ENCODE measurements at places on chromosomes 12 and 14.
A peak's percentile ranks its signal among the peaks of the same experiment; 100 is the strongest.

DNA sequence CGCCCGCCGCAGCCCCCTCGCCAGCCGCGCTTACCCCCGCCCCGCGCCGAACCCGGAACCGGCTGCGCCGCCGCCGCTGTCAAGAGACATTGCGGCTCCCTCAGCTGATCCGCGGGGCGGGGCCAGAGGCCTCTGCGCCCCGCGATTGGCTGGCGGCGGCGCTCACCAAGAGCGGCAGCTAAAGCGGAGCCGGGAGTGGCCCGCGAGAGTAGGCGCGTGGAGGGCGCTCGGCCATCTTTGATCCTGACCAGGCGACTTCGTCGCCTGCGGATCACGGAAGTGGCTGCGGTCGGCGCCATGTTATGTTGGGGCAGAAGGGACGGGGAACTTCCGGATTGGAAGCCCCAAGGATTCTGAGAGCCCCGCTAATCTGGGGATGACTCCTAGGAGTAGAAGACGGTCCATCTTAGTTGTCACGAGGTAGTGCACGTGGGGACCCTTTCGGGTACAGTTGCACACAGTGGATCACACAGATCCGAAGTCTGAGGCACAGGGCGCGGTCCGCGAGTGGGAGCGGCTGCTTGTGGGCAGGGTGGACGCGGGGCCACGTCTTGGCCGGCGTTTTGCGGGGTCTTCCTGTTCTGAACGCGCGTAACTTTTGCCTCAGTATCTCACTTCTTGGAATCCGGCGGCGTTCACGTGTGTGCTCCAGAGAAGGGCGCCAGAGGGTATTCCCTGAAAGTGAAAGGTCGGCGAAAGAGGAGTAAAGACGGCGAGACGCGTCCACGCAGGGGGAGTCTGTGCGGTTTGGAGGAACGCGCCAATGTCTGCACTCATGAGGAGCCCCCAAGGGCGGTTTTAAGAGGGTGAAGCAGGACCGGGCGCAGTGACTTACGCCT, at the start of gene CHFR:
Gene CHFR, minus strand, starts transcription at position 93 of the 839 bp plus-strand sequence. CDS start 277 bp downstream, outside the sequence.
- DNase-seq, result peak; percentile 99

DNA sequence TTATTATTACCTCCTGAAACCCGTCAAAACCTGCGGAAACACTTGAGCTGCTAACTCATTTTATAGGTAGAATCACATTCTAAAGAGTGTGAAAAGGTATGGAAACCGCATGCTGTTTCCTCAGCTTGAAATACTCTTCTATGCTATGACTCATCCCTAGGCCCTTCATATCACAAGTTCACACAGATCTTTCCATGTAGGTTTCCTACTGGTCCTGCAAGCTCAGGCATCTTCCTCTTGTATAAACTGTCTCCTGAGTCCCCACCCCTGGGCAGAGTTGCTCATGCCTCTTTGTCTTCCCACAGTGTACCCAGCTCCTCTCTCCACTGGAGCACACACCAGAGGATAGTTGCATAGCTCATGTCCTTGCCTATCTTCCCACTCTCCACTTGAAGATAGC, 84.7 kb downstream of the CMAS start:
- no peak for DNase-seq

- no peak for DNase-seq
Measured at GRCh38 chr12:48163150-48163747, 5.9 kb upstream of the ASB8 start.

GRCh38 chr12:99367181-99367580, 280.4 kb upstream of the GARIN6 start:
- no peak for DNase-seq

DNA sequence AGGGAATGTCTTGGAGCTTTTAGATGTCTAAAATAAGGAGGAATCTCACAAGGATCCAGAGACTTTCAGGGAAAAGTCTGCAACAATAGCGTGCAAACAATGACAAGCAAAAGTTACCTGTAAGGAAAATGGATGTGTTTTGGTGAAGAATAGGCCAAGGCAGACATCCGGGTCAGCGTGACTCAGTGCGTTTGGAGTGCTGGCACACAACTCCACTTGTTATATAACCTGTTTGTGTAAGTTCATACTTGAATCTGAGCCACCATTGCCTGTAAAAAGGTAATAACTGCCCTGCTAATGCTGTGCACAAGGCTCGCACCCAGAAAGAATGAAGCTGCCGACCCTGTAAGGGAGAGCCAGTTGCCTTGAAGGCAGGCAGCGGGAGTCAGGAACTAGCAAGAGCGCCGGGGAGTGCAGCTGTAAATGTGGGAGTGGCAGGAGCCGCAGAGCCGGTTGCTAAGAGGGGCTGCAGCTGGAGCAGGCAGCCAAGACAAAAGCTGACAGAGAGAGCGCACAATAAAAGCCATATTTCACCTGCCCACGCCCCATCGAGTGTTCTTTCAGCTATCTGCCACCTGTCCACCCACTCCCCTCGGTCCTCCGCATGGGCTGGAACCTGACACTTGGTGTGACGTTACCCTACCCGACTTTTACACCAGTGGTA, 638.5 kb upstream of the MIS18BP1 start:
- peak; percentile 93 for DNase-seq

- DNase-seq, result no peak
Measured at GRCh38 chr12:3809357-3810015, 56.6 kb upstream of the CRACR2A start.

DNA sequence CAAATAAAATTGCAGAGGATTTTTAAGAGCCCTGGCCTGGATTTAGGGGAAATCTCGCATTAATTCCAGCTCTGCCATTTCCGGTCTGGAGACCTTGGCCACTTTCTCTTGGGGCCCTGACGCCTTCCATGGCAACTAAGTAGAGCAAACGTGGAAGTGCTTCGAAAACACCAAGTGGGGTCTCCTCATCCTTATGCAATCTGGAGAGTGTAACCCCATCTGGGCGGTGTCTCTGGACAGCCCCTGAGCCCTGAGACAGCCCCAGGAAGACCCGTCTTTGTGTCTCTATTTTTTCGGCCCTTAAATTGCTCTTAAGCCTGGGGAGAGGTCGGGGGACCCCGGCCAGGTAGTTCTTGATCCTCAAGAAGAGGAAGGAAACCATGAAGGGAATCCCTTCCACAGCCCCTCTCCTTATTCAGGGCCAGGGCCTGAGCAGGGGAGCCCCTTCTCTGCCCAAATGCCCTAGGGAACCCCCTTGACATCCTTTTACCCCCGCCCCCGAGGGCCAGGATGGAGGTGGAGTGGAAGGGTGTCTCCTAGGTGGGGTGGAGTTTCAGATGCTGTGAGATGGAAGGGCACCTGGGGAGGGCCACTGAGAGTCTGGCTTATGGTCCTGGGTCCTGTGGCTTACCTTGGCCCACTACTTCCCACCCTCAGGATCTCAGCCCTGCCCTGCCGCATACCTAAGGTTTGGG, 17.6 kb upstream of the NR4A1 start:
- no peak for DNase-seq

Data from SHP77 (cell line).